ENCODE measurements at places on chromosomes 3 and 15. TPM values are rescaled to one million over a fixed set of nuclear protein-coding genes. Genes with fewer than 3 reads are reported as not detected.

MYL3 gene
- not detected for total RNA-seq

CAMKV gene
- total RNA-seq, result 0.21 TPM

CHAC1 gene
- total RNA-seq, result 8.2 TPM

LSAMP gene
- 0.24 TPM for total RNA-seq

TMEM40 gene
- 0.27 TPM for total RNA-seq

MKRN2OS gene
- not detected for total RNA-seq

Measured in A549 treated with Mapracorat at 1 μM for 4 hours (cell line).